ENCODE measurements at places on chromosomes 1 and 21.
A peak's percentile ranks its signal among the peaks of the same experiment; 100 is the strongest.

DNA sequence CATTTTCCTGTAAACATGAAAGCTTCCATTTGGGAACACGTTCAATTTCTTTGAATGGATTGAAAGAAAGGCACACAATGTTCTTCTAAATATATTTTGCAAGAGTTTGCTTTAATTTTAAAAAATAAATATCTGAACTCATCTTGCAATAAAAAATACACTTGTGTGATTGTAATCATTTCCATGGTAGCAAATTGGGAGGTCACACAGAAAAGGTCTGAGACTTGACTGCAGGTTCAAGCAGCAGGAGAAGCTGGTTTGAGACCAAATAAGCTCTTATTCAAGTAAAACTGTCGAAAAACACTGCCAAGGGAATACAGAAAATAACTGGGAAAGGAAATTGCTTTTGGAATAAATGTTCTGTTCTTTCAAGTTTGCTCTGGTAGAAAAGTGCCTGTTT lies 498.9 kb downstream of the ADGRL2 start:
- no peak for DNase-seq

- DNase-seq: no peak
These were observed 99.4 kb downstream of the GIPC2 start for GRCh38 chr1:78145105-78145580.

GRCh38 chr1:224732377-224733026 lies 116.4 kb downstream of the CNIH3 start:
- no peak for DNase-seq

- DNase-seq: no peak
These were observed 40.0 kb upstream of the RGS7 start for GRCh38 chr1:241396747-241397681.

DNA sequence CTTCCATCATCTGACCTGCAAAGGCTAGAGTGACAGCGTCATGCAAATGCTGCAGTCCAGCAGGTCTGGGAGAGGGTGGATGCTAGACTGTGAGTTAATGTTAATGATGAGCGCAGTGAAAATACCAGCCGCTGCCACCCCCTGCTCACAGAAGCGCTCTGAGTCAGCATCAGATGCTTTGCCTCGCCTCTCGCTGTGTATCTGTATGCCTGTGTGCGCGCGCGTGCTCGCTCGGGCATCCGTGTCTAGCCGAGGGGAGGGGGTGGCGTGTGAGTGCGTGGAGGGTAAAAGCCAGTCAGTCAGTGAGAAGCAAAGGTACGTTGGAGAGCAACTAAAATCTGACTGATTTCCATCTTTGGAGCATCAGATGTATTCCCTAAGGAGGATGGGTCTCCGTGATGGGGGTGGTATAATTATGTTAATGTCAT lies 858.7 kb downstream of the USP25 start:
- DNase-seq: no peak

- DNase-seq: no peak
These were observed 99.1 kb upstream of the CAMK1G start for GRCh38 chr1:209484429-209484828.

GRCh38 chr1:116825720-116826438 lies 71.6 kb downstream of the CD2 start:
- peak; percentile 16 for DNase-seq

GRCh38 chr1:64549464-64550239 lies 79.7 kb downstream of the CACHD1 start:
- DNase-seq: no peak

- no peak for DNase-seq
These were observed 7.0 kb upstream of the SLC26A9 start for GRCh38 chr1:205950280-205950679.

GRCh38 chr1:204405988-204406387 lies 5.6 kb downstream of the PPP1R15B start:
- no peak for DNase-seq

DNA sequence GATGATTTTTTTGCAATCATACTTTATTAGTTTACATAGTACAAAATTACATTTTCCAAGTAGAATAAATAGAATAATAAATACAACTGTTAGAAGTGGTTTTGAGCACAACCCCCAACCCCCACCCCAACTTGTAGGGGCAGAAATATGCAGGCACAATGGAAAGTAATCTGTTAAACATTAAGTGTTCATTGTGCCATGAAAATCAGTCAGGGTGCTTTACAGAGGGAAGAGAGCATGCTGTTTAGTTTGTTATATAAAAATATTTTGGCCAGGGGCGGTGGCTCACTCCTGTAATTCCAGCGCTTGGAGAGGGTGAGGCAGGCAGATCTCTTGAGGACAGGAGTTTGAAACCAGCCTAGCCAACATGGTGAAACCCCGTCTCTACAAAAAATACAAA lies 2.6 kb downstream of the OR10T2 start:
- DNase-seq: no peak

- DNase-seq: no peak
These were observed 61.4 kb downstream of the EIF2B3 start for GRCh38 chr1:44924835-44925464.

GRCh38 chr1:205229399-205229871 lies 1.7 kb downstream of the TMCC2 start:
- peak; percentile 95 for DNase-seq

GRCh38 chr1:63662056-63662836 lies 69.0 kb downstream of the PGM1 start:
- DNase-seq: no peak

GRCh38 chr1:58576325-58576726 lies 726 bp downstream of the TACSTD2 start:
- no peak for DNase-seq

DNA sequence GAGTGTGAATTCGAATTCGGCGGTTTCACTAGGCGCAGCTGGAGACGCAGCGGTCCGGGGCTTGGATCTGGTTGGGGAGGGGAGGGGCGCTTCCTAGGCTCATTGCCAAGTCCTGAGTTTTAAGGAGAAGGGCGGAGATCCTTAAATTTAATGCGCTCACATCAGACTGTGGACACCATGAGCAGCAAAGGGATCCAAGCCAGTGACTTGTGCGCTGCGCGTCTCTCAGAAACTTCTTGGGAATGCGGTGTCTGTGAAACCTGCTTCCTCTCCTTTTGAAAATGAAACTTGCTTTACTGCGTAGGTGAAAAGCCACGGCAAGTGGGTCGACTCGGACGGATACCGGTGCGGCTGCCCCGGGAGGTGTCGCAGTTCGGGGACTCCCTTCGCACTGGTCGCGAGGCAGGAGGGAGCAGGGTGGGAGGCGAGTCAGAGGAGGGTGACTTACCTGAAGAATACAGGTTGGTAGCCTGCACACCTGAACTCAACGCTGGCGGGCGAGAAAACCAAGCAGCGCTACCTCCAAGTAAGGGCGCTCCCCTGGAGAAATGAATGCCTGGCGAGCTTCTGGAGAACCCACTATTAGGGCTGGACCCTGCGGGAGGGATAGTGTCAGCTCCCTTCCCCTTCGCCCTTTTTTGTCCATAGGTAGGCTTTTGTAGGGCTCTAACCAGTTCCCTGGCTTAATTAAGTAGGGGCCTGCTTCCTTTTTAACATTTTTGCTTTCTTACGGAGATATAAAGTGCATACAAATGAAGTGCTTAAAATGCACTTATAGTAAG lies 992 bp downstream of the TENT5C start:
- no peak for DNase-seq

- DNase-seq: no peak
These were observed 386.6 kb downstream of the PTBP2 start for GRCh38 chr1:97108179-97108578.

- no peak for DNase-seq
These were observed 11.6 kb upstream of the BARHL2 start for GRCh38 chr1:90728502-90729287.

DNA sequence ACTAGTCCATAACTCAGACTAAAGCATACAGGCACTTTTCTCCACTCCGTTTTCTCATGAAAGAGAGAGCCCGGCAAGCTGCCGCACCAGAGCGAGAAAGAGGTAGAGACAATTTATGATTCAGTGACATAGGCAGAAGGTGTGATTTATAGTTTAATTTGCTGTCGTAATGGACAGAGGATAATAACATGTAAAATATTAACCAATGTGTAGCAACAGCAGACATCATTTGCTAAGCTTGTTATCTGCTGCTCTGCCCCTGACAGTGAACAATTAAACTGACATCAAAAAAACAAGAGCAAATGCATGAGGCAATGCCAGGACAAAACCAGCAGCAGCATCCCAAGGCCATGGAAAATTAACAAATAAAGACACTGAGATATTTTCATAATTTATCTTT lies 214.0 kb downstream of the ATG4C start:
- DNase-seq: no peak

- DNase-seq: no peak
These were observed 234.5 kb upstream of the C1orf105 start for GRCh38 chr1:172185996-172186395.

GRCh38 chr1:221822591-221822990 lies 80.7 kb upstream of the DUSP10 start:
- no peak for DNase-seq

- DNase-seq: peak; percentile 12
These were observed 203.6 kb upstream of the CHODL start for GRCh38 chr21:18041012-18041411.

- no peak for DNase-seq
These were observed 11.7 kb downstream of the SOD1 start for GRCh38 chr21:31671146-31671716.

- DNase-seq: no peak
These were observed 20.7 kb upstream of the LAX1 start for GRCh38 chr1:203744075-203744972.

- DNase-seq: no peak
These were observed 95.8 kb downstream of the CDC7 start for GRCh38 chr1:91596474-91596873.

GRCh38 chr1:223659711-223660110 lies 5.8 kb downstream of the CAPN8 start:
- no peak for DNase-seq

DNA sequence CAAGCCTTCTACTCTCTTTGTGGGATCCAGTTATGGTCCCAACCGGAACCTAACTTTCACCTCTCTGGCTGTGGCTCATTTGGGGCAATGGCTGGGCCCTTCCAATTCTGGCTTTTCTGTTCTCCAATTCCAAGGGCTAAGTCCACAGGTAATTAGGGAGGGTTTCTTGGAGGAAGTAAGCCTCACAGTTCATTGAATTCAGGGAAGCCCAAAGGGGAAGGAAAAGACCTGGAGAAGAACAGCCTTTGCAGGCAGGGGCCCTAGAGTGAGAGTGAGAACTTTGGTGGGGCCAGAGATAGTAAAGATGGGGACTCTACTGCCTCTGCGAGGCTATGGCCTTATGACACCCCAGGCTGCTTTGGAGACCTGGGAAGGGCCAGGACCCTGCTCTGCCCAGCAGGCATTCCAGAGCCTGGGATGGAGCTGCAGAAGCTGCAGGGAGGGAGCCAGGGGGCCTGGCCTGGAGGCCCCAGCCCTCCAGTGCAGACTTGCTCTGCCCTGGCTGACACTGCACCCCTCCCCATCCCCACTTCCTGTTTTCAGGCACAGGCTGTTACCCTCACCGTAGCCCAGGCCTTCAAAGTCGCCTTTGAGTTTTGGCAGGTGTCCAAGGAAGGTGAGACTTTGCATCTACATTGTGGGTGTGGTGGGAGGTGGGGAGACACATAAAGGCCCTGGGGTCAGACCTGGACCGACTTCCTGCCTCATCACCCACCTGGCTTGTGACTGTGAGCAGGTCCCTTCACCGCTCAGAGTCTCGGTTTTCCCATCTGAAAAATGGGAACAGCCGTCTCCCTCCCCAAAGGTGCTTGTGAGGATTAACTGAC lies 18.9 kb downstream of the LDLRAP1 start:
- DNase-seq: no peak

- no peak for DNase-seq
These were observed 83.1 kb upstream of the KLHDC7A start for GRCh38 chr1:18397641-18398040.

DNA sequence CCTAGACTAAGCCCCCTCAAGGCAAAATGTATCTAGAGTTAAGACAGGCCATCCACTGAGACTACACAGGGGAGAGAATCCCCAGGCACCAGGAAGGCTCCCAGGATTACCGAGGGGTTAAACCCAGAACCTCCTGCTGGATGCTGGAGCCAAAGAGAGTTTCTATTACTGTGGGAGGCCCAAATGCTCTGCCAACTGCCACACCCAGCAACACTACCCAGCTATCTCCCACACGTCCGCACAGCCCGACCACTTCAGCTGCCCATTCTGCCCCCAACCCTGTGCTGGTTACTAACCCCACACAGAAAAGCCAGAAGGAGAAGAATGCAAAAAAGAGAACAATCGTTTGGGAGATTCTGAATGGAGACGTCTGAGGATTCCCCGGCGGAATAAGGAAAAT lies 63.6 kb downstream of the CD46 start:
- DNase-seq: no peak

DNA sequence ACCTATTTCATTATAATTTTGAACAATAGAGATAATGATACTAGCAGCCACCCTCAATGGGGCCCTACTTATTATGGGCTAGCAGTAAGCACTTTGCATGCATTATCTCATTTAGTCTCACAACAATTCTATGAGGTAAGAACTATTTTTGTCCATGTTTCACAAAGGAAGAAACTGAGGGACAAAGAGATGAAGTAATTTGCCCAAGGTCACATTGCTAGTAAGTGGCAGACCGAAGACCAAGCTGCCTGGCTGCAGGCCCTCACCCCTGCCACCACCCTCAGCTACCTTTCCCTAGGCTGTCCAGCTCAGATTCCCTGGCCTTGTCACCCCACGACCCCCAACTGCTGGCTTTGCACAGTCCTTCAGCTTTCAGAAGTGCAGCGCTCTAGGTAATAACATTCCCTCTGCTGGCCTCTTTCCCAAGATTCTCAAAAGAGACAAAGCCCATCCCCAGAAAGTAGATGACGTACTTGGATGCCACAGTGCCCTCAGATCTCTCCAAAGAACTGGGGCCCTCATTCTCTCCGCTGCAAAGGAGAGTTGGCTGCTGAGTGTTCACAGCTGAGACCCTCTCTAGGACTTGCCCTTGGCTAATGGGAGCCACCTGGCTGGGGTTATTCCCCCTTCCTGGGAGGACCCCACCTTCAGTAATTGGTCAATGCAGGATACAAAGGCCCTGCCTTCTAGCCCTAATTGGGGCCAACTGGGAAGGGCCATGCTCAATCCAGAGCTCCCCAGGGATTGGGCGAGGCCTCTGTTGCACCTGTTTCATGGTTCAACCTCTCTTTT lies 39.5 kb downstream of the IRF2BP2 start:
- no peak for DNase-seq

Measured in NCI-H187 (cell line).